ENCODE measurements at places on chromosomes 4 and X.
A peak's percentile ranks its signal among the peaks of the same experiment; 100 is the strongest.

DNA sequence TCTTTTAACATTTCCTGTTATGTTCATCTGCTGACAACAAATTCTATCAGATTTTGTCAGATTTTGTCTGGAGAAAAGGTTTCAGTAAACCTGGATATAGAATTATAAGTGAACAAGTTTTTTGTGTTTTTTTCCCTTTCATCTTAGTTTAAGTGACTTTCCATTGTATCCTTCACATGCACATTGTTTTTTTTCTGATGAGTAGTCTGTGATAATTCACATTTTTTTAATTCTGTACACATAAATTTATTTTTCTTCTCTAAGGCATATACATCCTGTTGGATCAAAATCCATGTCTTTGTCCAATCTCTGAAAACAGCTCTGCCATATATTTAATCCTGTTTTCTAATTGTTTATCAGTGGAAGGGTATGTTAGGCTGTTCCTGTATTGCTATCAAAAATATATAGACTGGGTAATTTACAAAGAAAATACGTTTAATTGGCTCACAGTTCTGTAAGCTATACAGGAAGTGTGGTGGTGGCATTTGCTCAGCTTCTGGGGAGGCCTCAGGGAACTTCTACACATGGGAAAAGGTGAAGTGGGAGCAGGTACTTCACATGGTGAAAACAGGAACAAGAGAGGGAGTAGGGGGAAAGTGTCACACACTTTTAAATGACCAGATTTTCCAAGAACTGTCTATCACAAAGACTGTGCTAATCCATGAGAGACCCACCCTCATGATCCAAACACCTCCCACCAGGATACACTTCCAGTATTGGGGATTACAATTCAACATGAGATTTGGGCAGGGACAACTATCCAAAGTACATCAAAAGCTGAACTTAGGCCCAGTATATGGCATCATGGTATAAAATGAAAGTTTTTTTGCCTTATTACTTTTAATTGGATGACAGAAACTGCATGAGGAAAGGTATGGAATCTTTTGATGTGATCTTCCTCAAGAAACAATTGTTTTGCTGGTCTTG is 45.6 kb upstream of the GRID2 start:
- DNase-seq = no peak

DNA sequence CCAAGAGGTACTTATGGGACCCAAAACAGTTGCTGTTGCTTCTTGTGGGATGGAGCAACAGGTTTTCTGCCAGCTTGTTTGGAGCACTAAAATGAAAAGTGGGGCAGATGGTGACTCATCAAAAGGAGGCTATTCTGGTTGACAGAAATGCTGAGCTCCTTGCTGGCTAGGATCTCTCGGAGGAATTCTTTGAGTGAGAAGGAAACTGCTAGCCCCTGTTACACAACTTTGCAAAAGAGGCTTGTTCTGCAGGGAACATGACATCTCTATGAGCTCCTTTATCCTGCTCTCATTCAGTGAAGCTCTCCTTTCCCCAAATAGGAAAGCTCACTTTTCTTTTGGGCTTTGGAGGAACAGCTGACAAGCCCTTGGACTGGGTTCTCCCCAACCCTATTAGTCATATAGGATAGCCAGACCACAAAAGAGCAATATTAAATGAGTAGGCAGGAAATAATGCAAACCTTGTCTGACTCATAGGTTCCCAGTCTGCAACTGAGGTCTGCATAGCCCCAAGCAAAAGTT is 108.3 kb downstream of the CDS1 start:
- no peak for DNase-seq

- no peak for DNase-seq
Observed at GRCh38 chrX:23656684-23657083, 10.6 kb upstream of the PRDX4 start.

DNA sequence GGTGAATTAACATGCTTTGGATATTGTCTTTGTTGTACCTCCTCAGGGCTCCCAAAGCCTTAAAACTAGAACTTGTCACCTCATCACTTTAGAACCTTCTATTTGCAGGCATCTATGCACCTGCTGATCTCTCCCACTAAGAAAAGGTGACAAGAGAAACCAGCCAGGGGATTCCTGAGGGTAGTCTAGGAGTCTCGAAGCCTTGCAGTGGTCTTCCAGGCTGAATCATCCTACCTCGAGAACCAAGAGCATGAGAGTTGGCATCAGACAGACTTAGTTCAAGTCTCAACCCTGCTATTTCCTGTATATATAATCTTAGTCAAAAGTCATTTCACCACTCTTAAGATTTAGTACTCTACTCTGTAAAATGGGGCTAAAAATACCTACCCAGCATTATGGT is 29.6 kb downstream of the RTL5 start:
- no peak for DNase-seq

DNA sequence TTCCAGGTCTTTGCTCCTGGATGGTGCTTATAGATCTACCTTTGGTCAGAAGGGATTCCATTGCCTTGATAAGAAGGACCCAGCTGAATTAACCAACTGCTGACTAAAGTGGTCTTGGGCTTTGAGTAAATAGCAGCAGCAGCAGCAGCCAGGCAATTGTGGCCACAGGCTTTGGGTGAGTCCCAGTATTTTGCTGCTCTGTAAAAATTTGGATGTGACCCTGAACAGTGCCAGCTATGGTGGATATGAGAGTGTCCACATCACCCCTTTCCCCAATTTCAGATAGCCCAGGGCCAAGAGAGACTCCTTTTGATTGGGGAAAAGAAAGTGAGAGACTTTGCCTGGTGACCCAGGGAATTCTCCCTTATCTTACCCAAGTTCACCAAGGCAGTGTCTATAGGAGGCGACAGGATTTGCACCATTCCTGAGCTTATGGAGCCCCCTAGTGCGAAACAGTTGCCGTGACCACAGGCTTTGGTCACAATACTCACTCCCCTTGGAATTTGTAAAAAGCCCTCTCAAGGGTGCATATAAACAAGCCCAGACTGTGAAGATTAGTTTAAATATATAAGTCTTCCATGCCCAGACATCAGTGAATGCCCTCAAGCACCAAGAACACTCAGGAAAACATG is 518.0 kb downstream of the TMA16 start:
- DNase-seq = peak; percentile 1

DNA sequence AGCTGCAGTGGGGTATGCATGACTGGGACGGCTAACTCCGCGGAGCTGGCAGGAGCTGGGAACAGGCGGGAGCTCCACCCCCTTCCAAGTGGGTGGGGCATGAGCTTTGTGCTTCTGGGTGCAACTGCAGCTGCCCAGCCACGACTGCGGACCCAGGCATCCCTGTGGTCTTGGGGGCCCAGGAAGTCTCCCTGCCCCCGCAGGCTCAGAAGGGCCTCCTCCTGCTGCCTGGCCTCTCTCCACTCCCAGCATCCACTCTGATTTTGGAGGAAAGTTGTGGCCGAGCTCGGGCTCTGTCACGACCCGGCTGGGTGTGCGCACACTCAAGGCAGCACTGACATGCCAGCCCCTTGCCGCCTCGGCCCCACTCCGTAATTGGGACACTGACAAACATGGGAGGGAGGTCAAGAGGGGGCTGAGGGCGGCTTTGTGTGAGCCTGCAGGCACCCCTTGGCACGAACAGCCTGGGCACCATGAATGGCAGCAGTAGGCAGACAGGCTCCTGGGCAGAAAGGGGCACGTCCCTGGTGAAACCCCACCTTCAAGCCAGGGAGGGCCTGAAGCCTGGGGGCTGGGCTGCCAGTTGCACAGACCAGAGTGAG is 822.6 kb downstream of the GLUD2 start:
- no peak for DNase-seq

DNA sequence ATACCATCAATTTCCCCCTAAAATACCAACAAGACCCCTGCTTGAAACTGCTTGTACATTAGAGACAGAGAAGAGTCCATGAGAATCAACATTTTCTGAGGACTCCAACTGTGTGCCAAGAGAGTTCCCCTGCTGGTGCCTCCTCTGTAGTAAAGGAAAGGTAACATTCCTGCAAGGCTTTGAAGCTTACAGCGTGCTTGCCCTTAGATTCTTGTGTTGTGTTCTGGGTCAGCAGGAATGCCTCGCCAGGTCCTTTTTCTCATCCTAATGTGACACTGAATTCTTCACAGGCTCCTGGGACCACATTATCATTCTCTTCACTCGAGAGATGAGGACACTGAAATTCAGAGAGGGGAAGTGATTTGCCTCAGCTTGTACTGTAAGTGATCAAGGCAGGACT is 9.7 kb upstream of the EOLA2 start:
- DNase-seq = no peak

DNA sequence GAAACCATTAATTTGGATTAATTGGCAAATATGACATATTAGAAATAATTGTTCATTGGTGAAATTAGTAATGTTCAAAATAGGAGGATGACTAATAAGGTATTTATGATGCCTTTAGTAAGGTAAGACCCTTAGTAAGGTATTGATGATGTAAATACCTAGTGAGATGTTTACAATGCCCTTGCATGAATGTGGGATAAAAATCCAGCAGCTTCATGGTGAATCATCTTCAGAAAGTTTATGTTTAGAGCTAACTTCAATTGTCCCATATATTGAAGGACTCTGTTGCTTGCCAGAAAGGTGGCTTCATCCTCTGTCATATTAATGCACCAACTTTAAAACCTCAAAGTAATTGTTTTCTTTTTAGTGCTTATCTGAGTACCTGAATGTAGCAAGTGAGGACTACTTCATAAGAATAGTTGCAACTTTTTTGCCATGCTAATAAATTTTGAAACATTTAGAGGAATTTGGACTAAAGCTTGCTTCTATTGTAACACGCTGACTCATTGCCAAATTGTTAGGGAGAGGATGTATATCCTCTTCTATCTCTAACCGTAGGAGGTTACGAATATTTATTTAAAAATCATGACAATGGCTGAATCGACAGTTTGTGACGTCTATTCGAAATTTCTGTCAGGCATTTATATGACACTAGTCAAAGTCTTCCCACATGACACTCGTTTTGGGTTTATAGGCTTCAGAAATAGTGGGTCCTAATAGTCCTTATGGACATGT is 174.1 kb upstream of the HS3ST1 start:
- no peak for DNase-seq

GRCh38 chr4:106201373-106201772 is 114.6 kb downstream of the TBCK start:
- no peak for DNase-seq

- no peak for DNase-seq
Observed at GRCh38 chr4:159608436-159608835, 505.6 kb downstream of the RAPGEF2 start.

DNA sequence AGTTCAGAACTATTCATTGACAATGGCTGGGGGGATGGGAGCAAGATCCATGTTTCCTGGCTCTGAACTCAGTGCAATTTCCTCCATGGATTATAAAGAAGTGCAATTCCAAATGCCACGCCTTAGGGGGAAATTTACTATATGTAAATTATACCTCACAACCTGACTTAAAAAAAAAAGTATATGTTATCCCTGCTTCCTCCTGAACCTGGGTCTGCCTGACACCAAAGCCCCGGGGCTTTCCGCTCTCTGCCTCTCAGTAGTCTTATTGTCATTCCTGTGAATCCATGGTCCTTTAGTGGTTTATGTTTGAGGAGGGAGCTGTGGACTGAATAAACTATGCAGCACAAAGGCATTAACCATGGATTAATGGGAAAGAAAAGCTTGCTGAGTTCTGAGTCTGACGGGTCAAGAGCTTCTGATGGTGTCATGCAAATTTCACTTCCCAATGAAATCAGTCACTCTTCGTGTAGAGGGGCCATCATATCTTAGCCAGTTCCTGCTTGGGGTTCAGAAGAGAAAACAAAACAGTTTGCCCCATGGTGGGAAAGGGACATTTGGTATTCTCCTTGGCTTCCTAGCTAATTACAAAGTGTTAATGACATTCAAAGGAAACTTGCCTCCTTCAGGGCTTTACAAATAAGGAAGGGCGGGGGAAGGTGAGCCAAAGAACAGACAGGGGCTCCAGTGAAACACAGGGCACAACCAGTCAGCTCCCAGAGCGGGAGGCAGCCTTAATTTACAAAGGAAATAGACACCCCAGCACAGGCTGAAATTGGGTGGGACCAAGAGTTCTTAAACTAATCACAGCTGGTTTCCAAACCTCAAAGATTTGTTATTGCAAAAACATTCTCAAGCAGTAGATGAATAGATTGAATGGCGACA is 14.3 kb downstream of the FAM9C start:
- DNase-seq = no peak

DNA sequence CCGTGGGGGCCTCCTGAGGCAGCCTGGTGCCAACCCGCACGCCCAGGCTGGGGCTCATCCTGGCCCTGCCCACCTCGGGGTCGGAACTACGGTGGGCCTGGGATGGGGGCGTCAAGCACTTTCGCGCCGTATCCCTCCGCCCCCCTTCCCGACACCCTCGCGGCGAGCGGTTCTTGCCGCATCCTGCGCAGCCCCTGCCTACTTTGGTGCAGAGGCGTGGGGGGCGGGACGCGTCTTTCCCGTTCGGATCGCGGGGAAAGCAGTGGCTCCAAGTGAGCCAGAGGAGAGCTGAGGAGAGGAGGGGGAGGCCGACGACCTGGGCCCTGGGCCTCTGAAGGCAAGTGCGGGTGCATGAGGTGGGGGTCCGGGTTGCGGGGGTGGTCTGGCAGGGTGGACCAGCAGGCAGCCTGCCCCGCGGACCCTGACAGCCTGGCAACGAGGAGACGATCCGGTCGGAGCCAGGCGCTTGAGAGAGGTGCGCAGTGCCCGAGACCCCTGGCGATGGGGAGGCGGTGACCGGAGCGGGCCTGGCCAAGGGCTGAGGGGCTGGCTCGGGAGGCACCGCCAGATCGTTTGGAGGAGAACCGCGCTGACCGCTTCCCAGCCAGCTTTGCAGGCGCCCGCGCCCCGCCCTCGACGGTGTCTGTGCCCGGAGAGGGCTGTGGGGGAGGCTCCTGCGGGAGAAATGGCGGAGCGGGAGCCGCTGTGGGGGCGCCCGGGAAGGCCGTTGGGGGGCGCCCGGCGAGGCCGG is at the start of gene GPRASP2:
TSS of gene GPRASP2 (plus strand) at position 233 of the 751 bp plus-strand sequence. CDS start 2,422 bp downstream, outside the sequence.
- no peak for DNase-seq

- DNase-seq = no peak
Observed at GRCh38 chr4:176020481-176021085, 45.1 kb upstream of the WDR17 start.

- DNase-seq = no peak
Observed at GRCh38 chrX:101685923-101686322, 26.3 kb upstream of the ARMCX2 start.

GRCh38 chrX:71111921-71112431 is 599 bp upstream of the IL2RG start:
- no peak for DNase-seq

DNA sequence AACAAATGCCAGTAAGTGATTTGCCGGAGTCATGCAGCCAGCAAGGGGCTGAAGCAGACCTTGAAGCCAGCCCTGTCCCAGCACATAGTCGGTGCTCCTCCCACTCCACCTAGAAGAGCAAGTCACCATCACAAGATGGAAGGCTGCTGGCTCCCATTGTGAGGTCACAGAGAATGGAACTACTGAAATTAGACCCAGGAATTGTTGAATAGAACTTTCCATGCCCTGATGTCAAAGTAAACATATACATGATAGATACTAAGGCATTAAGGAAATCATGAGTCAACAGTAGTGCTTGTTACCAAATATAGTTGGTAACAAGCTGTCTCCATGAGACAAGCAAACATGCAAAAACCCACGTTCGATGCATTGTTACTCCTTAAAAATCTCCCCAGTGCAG is 177.1 kb upstream of the MID1 start:
- no peak for DNase-seq

- no peak for DNase-seq
Observed at GRCh38 chrX:108468486-108468885, 28.8 kb downstream of the COL4A5 start.
